ENCODE measurements at places on chromosomes 4 and X.

GRCh38 chr4:141328560-141329173 is 108.0 kb downstream of the ZNF330 start:
- DNase-seq: no peak

DNA sequence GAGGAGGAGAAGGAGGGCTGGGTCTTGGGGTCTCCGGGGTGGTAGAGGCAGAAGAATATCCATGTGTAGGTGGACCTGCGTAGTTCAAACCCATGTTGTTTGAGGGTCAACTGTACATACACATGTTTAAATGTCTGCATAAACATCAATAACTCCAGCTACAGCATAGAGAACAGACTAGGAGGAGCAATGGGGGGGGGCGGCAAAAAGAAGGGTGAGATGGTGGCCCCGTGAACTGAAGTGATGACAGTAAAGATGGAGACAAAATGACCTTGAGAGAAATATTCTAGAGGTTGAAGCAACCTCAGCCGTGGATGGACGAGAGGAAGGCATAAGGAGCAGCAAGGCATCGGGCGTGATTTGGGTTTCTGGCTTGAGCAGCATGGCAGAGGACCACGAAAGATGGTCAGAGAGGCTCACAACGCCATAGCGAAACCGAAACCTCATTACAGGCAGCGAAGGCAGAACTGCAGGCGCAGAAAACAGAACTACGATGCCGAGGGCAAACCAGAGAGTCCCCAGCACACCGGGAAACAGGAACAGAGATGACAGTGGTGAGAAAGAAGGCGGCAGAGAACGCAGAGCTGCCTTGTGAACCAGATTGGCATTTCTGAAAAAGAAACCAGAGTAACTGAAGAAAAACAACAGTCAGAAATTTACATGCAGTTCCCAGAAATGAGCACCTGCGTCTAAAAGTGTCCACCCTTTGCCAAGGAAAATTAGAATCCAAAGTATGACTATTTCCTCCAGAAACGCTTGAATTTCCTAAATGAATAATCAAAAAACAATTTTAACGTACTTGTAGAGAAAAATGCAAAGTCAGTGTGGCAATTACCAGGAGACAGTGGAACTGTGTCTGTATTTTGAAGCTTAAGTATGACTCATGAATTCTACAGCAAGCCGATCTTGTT is 50.3 kb upstream of the ENPP6 start:
- peak; percentile 20 for DNase-seq

GRCh38 chrX:131827935-131828334 is 195.2 kb upstream of the STK26 start:
- DNase-seq: no peak

DNA sequence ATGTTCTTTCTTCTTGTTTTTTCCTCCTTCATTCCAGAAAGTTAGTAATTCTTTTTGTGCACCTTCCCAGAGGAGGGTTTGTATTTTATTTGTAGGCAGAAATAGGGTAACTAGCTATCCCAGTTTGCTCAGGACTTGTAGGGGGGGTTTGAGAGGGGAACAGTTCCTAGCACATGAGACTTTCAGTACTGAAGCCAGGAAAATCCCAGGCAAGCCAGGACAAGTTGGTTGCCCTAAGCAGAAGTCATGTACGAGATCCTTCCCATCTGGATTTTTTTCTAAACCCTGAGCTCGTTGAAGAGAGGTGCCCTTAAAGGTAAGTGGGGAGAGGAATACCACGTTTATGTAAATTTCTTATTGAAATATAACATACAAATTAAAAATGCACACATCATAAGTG is 15.6 kb upstream of the TAB3 start:
- DNase-seq: no peak

DNA sequence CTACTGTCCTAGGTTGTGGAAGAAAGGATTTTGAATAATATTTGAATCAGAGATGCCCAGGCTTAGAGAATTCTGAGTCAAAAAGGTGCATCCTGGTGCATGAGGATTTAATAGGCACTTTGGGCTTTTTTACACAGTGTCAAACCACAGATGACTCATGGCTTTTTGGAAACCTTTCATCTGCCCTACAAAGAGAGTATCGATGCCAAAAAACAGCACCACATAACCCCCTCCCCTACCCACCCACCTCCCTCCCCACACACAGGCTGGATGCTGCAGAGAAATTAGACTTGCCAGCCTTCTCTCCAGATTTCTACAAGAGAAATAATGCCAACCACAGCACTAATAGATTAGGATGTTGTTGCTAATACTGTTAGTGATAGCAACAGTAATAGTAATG is 779.3 kb downstream of the NLGN4X start:
- DNase-seq: no peak

DNA sequence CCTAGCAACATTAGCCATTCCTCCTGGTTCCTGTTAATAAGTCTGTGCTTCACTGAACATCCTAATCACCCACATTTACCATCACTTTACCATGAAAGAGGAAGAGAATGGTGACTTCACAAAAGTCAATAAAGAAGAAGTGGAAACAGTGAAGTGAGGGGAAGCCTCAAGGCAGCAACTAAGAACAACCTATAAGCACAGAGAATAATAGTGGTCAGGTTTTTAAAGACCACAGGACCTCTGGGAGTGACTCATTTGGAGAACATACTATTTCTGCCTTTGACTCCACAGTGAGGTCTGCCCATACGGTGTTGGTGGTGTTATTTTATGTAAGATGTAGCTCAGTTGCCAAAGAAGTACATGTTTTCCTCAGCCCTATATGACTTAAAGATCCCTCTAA is 86.0 kb upstream of the TET2 start:
- no peak for DNase-seq

DNA sequence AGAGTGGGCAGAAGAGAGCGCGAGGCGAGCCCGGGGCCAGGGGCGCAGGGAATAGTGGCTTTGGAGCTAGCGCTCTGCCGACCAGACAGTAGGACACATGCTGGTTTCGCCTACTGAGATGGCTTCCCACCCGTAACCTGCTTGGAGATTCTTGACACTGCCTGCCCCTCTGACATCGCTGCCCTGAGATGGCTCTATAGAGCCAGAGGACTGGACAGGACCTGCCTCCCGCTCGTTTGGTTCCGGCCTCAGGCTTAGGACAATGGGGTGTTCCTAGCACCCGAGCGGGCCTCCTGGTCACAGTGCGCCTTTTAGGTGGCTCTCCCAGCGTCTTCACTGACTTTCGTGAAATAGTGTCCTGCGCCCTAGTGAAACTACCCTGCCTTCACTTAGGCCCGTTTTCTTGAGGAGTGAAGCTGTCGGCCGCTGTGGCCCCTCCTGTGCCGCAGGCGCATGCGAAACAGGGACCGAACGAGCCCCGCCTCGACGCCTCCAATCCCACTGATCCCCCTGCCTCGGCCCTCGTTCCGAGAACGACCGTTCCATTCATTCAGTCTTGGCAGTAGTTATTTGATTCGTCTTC is 608 bp downstream of the TAF1 start:
- DNase-seq: no peak

DNA sequence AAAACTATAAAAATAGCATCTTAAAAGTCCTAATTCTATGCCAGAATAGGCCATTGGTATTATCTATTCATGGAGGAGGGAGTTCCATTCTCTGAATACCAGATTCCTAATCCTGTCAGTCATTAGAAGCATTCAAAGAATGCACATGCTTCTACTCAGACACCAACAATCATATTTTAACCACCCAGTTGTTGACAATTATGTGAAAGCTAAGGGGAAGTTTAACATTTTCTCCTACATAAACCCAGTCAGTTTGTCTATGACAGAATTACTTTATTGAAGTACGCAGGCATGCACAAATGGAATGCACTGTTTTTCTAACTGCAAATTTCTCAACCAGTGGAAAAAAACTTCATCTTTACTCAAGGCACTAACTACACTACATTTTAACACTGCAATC is 69.6 kb upstream of the MTNR1A start:
- DNase-seq: no peak

DNA sequence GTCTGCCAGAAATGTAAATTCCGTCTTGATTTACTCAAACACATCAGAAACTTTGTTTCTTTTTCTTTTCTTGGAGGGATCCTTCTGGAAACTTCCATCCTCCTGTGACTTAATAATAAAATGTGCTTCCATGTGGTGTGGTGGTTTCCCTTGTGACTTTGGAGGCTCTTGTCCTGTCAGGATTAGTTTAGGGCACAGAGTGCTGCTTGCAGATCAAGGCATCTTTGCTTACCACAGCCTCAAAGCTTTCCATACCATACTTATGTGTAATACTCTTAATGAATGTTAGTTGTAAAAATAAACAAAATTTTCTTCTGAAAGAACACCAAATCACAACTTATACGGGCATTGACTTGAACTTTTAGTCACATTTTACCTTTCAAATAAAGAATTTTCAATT is 27.4 kb downstream of the GBA3 start:
- DNase-seq: no peak

DNA sequence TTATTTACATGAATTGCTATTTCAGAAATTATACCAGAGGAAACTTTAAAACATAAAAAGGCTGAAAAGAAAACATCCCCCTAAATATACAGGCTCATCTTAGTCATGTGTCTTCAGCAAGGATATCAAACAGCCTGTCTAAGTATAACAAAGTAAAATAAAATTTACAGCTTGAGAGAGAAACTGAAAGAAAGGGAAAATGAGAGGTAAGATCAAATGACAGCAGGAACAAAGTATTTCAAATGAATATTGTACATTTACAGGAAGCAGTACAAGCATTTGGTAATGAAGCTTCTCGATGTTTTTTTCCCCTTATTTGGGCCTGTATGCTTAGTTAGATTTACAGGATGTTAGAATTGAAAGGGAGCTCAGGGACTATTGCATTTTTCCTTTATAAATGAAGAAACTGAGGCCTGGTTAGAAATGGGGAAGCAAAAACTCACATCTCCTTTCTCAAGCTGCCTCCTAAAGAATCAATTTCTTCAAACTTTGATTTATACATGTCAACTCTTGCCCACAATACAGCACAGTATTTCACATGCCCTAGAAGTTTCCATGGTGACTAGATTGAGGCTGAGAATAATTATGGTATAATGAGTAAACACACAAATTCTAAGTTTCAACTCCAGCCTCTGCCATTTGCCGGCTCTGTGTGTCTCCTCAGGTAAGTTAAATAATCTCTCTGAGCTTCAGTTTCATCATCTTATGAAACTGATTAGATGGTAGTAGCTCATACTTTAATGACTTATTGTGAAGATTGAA is 29.3 kb downstream of the DAPP1 start:
- DNase-seq: no peak

GRCh38 chrX:107676559-107677378 is 48.5 kb downstream of the PRPS1 start:
- DNase-seq: peak; percentile 83

DNA sequence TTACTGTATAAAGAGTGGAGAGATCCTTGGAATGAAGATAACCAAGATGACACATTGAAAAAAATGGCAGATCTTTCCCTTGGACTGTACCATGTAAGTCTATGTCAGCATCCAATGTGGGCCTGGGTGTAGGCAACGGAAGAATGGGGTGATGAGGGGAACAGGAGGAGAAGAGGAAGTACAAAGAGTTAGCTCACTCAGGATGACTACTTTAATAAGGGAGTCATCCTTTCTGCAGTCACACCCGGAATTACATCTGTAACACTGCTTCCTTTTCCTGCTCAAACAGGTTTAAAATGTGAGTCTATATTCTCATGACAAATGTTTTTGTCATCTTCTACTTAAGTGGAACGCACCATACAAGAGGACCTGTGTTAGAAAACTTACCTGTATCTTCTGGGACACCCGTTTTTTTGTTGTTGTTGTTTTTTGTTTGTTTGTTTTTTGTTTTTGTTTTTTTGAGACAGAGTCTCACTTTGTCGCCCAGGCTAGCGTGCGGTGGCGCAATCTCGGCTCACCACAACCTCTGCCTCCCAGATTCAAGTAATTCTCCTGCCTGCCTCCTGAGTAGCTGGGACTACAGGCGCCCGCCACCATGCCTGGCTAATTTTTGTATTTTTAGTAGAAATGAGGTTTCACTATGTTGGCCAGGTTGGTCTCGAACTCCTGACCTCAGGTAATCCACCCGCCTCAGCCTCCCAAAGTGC is 18.0 kb downstream of the HPSE start:
- no peak for DNase-seq

DNA sequence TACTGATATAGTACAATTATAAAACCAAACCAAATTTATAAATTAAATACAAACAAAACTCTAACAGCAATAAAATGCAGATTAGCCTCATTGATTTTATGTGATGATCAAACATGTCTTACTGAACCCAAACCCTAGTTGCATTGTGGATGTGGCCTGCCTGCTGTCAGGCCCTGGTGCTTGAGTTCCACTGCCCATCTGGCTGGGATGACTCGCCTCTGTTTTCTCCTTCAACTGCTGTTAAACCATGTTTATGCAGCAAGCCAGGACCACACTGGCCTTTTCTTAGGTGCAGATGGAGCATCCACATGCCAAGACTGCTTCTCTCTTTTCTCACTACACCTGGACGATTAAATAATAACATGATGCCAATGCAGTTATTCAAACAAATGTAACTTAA is 22.6 kb downstream of the NAP1L5 start:
- DNase-seq: no peak

- DNase-seq: no peak
Measured at GRCh38 chrX:13464599-13465275, 104.7 kb upstream of the EGFL6 start.

GRCh38 chrX:18377796-18378195 is 23.3 kb upstream of the SCML2 start:
- DNase-seq: no peak

- no peak for DNase-seq
Measured at GRCh38 chr4:8150152-8151090, 8.2 kb downstream of the ABLIM2 start.

DNA sequence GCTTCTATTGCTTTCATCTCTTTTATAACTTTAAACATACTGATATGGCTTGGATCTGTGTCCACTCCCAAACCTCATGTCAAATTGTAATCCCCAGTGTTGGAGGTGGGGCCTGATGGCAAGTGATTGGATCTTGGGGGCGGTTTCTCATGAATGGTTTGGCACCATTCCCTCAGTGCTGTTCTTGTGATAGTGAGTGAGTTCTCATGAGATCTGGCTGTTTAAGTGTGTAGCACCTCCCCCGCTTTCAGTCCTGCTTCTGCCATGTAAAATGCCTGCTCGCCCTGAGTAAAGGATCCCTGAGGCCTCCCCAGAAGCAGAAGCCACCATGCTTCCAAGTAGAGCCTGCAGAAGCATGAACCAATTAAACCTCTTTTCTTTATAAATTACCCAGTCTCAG is 17.7 kb downstream of the MND1 start:
- DNase-seq: no peak

Measured in gastrocnemius medialis (tissue), 4 donors.